ENCODE measurements at places on chromosomes 3 and 15. TPM values are rescaled to one million over a fixed set of nuclear protein-coding genes. Genes with fewer than 3 reads are reported as not detected.

GRCh38 chr3:125067225-125067624, 11.4 kb upstream of the HEG1 start:
- DNase-seq = peak; percentile 79

GRCh38 chr3:98912448-98912847, 11.0 kb upstream of the DCBLD2 start:
- DNase-seq = no peak

DNA sequence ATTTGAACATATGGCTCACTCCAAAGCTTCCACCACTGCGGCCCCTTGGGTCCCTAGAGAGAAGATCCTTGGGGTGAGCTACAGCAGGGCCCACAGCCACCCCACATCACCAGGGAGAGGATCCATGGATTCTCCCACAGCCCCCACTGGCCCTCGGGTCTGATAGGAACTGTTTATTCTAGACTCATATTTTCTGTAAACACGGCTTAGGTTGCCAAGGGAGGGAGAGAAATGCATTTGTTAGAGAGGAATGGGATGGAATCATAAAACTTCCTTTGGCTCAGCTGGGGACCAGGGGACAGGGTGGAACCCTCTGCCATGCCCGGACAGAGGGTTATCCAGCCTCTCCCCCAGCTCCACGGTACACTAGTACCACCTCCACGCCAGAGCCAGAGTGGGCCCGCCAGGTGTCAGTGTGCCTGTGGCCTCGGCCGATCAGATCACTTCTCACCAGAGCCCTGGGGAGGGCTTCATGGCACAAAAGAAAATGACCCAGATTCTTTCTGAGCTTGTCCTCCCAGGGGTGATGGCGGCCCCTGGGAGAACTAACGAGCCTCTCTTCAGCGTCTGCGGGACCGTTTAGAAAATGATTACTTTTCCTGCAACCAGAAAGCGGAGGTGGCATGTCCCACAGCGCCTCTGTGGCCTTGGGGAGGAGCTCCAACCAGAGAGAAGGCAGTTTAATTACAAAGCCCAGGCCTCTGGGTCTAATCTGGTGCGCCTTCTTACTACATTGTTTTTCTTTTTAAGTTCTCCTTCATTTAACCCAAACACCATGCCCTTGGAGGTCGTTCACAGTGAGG, 33.7 kb downstream of the ADCY5 start:
- no peak for DNase-seq

Gene KNG1
- total RNA-seq = not detected

Gene ZDHHC19
- not detected for total RNA-seq

Data from A172 (cell line).